ENCODE measurements at places on chromosomes 16 and 17.

- no peak for DNase-seq
Observed at GRCh38 chr17:29573871-29574731, 5.6 kb downstream of the TP53I13 start.

DNA sequence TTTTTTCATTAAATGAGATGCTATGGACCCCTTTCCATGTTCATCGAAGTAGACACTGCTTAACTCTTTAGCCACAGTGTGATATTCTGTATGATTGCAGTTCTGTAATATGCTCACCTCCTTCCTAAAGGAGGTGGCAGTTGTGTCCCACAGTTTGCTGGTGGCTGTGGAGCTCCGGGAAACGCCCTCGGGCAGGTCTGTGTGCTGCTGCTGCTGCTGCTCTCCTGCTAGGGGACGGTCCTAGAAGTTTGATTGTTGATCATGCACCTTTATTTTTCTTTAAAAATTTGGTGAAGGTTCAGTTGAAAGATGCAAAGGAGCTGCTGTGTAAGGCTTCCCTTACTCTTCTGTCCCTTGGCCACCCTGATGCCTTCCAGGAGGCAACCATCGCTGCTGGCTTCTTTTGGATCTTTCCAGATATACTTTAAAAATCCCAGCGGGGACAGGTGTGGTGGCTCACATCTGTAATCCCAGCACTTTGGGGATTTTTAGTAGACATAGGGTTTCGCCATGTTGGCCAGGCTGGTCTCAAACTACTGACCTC lies 8.4 kb upstream of the CLEC18A start:
- DNase-seq: no peak

- DNase-seq: no peak
Observed at GRCh38 chr16:50267151-50267631, 840 bp downstream of the ADCY7 start.

GRCh38 chr16:79677799-79678530 lies 77.4 kb upstream of the MAF start:
- DNase-seq: no peak

DNA sequence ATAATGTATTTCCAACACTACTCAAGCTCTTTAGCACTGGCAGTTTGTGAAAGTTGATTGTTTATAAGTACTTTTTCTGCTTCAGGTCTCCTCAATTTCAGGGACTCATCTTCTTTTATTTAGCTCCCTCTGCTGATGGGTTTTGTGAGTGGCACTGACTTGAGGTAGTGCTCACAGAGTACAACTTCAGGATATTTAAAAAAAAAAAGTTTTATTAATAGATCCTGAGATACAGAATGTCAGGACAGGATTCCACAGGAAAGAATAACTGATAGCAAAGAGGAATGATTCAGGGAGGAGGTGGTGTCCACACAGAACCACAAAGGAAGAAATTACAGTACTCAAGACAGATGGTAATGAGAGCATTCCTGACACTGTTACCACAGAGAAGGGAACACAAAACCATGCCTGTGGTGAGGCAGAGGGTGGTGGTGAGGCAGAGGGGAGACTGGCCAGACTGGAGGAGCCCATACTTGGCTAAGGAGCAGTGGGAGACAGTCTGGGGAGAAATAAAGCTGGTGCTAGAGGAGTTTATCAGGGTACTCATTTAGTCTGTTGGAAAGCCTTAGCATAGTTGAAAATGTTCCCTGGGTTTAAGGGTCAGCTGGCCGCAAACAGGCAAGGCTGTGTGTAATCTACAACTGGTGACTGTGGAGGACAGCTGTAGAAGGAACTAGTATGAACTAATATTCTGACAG lies 63.7 kb downstream of the SPAG9 start:
- DNase-seq: no peak

DNA sequence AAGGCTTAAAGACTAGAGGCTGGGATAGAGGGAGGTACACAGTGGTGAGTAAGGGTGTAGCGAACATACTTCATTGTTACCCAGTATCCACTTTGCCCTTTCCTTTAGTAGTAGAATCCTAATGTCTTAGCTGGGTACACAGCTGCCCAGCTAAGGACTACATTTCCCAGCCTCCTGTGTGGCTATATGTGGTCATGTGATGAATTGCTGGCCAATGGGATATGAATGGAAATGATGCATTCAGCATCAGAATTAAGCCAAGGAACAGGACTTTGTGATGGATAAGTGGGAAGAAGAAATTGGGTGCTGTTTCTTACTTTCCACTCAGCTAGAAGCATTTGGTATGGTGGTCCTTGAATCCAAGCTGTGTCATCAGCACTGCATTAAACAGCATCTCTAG lies 55.9 kb downstream of the FOXL1 start:
- DNase-seq: no peak

DNA sequence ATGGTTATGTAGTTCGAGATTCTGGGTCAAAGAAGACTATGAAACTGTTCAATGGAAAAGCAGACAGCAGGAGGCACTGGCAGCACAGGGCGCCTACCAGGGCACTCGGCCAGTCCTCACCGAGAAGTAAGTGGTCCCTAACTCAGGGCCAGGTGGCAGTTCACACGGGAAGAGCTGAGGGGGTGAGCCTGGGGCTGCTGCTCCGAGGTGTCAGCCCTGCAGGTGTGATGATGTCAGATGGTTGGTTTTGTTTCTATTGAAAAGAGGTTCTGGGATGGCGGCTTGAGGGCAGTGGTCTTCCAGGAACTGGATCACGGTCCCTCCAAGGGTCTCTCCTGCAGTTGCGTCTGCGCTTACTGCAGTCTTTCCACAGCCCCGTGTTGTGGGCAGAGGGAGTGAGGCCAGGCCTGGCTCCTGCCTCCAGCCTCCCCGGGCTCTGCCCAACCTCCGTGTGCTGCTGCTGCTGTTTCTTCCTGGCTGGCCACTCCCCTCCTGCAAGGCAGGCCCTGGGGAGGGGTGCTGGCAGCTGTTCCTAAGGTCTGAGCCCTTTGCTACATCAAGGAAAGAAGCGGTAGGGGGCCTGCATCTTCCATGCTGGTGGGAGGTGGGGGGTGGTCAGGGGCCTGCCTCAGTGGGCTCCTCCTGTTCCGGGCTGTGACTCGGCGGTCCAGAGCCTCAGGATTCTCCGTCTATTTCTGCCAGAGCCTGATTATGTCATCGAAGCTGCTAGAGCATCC lies 22.6 kb downstream of the RNF213 start:
- DNase-seq: no peak

DNA sequence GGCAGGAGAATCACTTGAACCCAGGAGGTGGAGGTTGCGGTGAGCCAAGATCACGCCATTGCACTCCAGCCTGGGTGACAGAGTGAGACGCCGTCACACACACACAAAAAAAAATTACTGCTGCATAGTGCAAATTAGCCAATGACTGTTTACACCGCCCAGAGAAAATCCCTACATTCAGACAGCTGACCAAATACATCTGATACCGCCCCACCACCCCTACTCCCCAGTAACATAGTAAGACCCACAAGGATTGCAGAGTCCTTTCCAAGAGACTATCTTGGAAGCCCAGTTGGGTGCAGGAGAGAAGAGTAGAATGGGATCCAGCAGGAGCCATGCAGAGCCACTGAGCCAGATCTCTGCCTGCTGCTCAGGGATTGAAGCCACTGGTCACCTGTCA lies 63.5 kb downstream of the SLC39A11 start:
- DNase-seq: no peak

GRCh38 chr16:49496656-49497055 lies 123.1 kb downstream of the C16orf78 start:
- no peak for DNase-seq

GRCh38 chr16:57585051-57585687 lies 42.7 kb downstream of the ADGRG5 start:
- no peak for DNase-seq

GRCh38 chr17:39194089-39194984 lies 3.1 kb downstream of the CACNB1 start:
- DNase-seq: no peak

- peak; percentile 18 for DNase-seq
Observed at GRCh38 chr17:79930062-79930876, 91.0 kb upstream of the CBX4 start.

- DNase-seq: peak; percentile 82
Observed at GRCh38 chr17:50556803-50557202, 3.7 kb upstream of the CACNA1G start.

DNA sequence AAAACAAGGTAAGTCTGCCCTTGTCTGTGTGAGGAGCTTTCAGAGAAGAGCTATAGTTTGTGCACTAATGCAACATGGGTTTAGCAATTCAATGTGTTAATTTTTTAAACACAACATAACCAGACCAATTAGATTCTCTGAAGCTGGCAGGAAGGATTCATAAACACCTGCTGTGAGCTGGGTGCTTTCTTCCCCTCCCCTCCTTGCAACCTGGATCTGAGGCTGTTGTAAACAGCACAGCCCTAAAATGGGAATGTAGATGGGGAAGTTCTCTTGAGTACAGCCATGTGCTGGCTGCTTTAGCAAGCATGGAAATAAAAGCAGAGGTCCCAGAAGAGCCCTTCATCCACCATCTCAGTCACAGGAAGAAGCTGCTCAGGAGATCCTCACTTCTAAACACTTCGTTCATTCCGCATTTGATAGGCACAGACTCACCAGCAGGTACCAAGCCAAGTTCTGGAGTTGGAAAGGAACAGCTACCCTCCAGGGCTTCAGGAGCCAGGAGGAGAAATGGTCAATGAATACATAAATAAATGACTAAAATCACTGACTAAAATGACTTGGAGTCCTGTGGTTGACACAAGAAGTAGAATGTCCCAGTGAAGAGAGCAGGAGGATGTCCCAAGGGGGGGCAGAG lies 21.7 kb downstream of the AXIN2 start:
- DNase-seq: no peak

GRCh38 chr17:44960691-44961090 lies 7.4 kb downstream of the C1QL1 start:
- DNase-seq: no peak

DNA sequence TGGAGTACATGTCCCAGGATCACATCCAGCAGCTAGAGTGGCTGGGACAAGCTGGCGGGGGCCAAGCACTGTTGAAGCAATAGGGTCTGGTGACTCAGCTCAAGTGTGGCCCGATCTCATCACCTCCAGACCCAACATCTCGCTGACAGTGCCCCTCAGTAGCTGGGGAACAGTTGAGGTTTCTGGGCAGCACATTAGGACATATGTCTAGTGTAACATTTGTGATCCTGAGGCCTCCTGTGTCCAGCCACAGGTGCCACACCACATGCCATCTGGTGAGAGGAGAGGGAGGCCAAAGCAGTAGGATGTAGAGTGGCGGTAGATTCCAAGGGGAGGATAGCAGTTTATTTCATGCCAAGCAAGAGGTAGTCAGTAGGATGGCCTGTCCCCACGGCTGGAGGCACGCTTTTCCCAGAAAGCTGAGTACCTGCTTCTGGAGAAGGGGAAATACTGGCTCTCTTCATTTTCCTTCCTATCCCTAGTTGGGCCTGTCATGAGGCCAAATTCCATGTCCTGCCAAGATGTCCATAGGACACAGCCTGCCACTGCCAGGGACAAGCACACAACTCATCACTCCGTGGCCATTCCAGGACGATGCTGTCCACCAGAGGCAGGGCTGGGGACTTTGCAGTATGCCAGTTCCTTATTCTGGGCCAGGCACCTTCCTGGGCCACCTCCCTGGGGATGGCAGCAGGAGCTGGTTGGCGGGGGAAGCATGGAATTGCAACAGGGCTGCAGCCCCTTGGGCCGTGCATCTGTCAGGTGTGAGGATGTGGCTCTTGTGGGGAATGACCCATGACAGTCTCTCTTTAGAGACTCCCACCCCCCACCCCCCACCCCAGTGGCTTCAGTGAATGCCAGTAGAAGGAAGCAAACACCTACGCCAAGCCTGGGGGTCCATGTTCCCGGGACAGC lies 24.0 kb downstream of the GGA3 start:
- DNase-seq: no peak

- no peak for DNase-seq
Observed at GRCh38 chr17:74803388-74803930, 27.3 kb upstream of the NAT9 start.

- no peak for DNase-seq
Observed at GRCh38 chr16:11025120-11025531, 80.8 kb downstream of the CLEC16A start.

- DNase-seq: no peak
Observed at GRCh38 chr16:77759821-77760220, 28.5 kb upstream of the VAT1L start.

GRCh38 chr16:86298758-86299134 lies 211.6 kb upstream of the FOXF1 start:
- DNase-seq: no peak

DNA sequence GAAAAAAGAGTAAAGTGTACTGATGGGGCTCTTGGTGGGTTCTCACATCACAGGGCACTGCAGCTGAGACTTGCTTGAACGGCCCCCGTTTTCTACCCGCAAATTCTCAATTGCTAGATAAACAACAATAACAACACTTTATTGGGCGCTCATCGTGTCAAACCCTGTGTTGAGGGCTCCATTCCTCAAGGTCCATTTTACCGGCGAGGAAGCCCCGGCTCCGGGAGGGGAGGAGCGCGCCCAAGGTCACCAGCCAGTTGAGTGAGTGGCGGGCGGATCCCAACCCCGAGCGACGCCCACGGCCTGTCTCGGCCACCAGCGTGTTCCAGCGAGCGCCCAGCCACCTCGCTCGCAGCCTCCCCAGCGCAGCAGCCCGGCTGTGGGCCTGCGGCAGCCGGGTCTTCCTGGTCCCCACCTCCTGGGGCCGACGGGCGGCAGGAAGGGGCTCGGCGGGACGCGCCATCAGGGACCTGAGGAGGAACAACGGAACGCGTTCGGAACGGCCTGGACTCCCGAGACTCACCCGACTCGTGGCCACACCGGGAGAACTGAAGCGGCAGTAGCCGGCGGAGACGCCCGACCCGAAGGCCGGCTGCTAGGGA lies 373 bp downstream of the CMC2 start:
- no peak for DNase-seq

DNA sequence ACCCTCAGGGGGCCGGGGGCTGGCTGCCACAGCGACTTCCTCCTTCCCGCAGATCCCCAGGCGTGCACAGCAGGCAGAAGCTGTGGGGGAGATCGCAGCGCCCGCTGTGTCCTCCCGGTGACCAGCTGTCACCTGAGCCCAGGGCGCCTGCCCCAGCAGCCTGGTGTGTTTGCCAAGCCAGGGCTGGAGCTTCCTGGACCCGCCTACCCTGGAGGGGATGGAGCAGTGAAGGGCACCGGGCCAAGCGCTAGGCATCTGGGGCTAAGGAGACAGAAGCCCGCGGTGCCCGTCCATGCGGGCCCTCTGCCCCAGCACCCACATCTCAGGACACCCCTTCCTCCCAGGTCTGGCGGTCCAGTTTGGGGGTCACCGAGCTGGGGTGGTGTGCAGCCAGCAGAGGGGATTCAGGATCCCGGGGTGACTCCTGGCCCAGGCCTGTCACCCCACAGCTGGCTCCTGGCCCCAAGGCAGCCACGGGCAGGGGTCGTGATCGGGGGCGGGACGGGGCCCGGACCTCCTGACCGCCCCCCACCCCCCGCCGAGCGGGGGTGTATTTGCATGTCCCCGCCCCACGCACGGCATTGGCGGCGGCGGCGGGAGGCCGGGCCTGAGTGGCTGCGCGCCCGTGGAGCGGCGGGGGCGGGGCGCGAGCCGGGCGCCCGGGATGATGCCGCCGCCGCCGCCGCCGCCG lies at the start of gene RAB26:
Gene RAB26 (plus strand): TSS at position 645 of the 691 bp plus-strand sequence. CDS start 159 bp downstream, outside the sequence.
- DNase-seq: peak; percentile 67

GRCh38 chr16:66081775-66082366 lies 284.6 kb upstream of the CDH5 start:
- no peak for DNase-seq
